Stimulated activated CD8-positive, alpha-beta memory T cell treated with anti-CD3 and anti-CD28 coated beads, Interleukin-4, amount 100 ng/mL, for 1 hour (primary cell): ENCODE measurements at places on chromosomes 13 and 19.

- DNase-seq: no peak
These were observed 1.6 kb upstream of the TNNI3 start for GRCh38 chr19:55158848-55159749.

GRCh38 chr19:32041681-32042292 is 303.6 kb upstream of the ZNF507 start:
- no peak for DNase-seq

DNA sequence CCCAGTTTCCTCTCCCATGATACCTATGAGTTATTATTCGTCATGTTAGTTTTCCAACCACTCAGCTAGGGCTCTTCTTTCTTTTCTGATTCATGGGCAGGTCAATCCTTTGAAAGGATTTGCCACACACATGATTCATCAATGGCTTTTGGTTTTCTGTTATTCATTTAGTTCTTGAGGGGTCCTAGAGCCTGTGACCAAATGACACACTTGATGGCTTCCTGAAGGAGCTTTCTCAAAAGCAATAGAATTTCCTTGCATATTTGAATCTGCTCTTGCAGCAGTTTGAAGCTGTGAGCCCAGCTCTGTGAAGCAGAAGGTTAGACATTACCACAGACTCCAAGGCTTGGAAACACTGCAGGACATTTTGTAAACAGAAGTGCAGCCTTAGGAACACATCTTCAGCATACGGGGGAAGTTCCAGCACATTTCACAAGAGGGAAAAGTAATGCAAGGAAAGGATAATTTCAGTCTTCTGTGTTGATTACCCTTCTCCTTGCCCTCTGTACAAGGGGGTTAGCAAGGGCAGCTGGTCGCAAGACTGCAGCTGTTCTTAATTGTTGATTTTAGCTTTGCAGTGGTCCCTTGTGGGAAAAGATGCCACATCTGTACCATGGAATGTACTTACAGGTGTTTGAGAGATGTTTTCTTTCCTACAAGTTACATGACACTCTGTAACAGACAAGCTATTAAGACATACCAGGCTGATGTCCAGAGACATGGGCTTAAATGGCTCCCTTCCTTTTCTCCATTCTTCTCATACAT is 338.6 kb downstream of the KCNRG start:
- DNase-seq: no peak

GRCh38 chr19:32566246-32566830 is 14.7 kb upstream of the PDCD5 start:
- no peak for DNase-seq

GRCh38 chr13:75643182-75643581 is 7.1 kb downstream of the LMO7 start:
- DNase-seq: no peak

GRCh38 chr13:114011226-114011625 is 37.4 kb upstream of the C13orf46 start:
- no peak for DNase-seq

- no peak for DNase-seq
These were observed 196.2 kb upstream of the ZNF536 start for GRCh38 chr19:30175987-30176386.

- DNase-seq: no peak
These were observed 403.8 kb downstream of the SLITRK5 start for GRCh38 chr13:88074794-88075510.
